Ecto neural progenitor cell (in vitro differentiated cells): ENCODE measurements at places on chromosomes 4 and X.

GRCh38 chr4:186829740-186830449 is 106.2 kb upstream of the FAT1 start:
- DNase-seq: no peak

GRCh38 chr4:77199701-77200100 is 42.7 kb downstream of the CCNG2 start:
- DNase-seq: no peak

GRCh38 chrX:13123857-13124345 is 79.5 kb upstream of the FAM9C start:
- no peak for DNase-seq

DNA sequence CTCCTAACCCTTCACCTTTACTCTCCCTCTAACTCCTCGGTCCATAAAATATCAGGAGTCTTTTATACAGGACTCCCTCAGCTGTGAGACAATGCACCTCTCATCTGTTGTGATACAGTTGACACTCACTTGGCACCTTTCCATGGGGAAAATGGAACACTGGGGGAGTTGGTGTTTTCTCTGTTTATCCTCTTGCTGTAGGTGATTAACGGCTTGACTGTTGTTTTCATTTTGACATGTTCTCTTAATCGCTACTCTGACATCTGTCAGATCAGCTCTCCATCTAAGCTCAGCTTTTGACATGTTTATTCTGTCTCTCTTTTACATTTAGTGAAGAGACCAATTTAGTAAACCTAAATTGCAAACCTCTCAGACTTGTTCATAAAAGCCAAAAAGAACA is 604.8 kb downstream of the TRAM1L1 start:
- no peak for DNase-seq

DNA sequence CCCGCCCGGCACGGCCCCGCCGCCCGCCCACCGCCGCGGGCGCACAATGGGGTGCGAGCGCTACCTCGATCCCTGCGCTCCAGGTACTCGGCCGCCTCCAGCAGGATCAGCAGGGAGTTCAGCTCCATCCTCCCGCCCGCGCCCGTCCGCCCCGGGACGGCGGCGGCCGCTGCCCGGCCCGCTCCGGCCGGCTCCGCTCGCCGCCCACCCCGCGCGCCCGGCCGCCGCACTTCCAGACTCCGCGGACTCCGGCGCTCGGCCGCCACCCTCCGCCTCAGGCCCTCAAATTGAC is at the start of gene MXD4:
Gene MXD4, minus strand, starts transcription at position 257 of the 292 bp plus-strand sequence. Its CDS starts 129 bp downstream, at position 128.
- DNase-seq: no peak
